ENCODE measurements at places on chromosomes 3 and 15.

DNA sequence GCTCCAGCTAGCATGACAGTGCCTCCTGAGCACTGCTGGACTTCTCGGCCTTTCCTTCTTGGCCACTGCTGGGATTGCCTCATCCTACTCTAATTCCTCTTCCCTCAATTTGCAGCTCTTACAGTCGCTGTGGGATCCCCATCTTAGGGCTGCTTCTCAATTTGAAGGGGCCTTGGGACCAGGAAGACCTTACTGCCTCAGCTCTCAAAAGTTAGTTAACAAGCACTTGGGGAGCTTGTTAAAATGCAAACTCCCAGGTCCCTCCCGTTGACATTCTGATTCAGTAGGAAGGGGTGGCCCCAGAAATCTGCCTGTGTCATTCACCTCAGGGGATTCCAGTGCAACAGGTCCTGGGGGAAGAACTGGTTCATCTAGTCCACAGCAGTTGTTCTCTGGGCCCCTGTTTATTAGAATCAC is 14.8 kb downstream of the BDH1 start:
- no peak for DNase-seq

DNA sequence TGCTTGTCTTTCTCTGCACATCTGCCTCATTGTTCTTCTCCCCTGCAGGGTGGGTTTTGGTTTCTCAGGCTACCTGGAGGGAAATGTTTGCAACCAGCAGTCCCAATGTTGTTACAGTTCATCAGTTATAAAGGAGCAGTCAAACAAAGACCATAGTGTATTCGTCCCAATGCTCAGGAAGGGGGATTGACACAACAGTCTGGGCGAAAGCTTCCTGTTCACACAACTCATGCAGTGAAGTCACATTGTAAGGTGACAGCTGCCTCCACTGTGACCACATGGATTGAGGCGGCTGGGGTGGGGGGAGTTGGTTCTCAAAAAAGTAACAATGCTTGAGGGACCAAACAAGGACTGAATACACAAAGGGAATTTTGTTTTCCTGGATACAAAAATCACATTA is 28.8 kb upstream of the TF start:
- no peak for DNase-seq

DNA sequence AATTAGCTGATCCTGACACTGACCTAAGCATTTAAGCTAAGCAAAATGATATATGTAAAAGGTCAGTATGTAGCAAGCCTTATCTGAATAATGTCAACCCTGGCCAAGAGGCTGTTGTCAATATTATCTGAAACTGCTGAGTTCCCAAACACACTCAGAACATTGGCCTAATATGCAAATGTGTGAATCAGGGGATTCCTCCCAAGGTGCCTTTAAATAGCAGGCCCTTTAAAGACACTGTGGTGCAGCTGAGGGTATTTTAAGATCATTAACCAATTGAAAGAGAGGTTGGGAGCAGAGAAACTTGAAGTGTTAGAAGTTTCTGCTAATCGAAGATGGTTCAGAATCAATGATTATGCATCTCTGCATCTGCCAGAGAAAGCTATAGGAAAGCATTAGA is 207.0 kb downstream of the NTRK3 start:
- no peak for DNase-seq

- no peak for DNase-seq
These were observed 767.0 kb downstream of the CADM2 start for GRCh38 chr3:85725809-85726208.

GRCh38 chr3:53799338-53799865 is 46.8 kb downstream of the CHDH start:
- no peak for DNase-seq

DNA sequence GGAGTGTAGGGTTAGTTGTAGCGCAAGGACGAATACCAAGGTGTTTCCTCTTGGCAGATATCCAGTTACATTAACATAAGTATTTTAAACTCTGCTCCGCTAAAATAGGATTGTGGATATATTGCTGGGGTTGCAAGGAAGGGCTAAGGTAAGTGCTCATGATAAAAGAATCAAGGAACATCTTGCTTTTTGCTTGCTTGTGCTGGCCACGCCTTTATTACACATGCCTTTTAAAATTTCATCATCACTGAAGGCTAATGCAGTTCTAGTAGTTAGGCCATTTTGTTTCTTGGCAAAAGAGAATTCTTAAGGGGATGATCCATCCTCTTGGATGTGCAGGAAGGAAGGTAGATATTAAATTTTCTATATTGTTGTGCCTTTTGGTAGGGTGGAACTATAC is 415.6 kb upstream of the TPM1 start:
- no peak for DNase-seq

DNA sequence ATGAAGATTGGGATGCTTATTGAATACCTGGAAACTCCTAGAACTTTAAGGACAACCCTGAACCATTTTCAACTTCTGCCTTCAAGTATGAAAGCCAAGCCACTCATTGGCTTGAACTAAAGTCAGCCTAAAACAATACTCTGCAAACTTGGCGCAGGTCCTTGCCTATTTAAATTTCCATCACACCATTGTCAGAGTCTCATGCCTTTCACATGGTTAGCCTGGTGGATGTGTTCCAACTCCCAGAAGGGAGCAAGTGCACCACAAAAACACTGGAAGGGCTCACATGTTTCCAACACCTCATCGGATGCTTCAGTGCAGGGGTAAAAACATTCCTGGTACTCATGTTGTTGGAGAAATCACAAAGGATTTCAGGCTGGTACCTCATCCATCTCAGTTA is 511.6 kb upstream of the MDFIC2 start:
- no peak for DNase-seq

DNA sequence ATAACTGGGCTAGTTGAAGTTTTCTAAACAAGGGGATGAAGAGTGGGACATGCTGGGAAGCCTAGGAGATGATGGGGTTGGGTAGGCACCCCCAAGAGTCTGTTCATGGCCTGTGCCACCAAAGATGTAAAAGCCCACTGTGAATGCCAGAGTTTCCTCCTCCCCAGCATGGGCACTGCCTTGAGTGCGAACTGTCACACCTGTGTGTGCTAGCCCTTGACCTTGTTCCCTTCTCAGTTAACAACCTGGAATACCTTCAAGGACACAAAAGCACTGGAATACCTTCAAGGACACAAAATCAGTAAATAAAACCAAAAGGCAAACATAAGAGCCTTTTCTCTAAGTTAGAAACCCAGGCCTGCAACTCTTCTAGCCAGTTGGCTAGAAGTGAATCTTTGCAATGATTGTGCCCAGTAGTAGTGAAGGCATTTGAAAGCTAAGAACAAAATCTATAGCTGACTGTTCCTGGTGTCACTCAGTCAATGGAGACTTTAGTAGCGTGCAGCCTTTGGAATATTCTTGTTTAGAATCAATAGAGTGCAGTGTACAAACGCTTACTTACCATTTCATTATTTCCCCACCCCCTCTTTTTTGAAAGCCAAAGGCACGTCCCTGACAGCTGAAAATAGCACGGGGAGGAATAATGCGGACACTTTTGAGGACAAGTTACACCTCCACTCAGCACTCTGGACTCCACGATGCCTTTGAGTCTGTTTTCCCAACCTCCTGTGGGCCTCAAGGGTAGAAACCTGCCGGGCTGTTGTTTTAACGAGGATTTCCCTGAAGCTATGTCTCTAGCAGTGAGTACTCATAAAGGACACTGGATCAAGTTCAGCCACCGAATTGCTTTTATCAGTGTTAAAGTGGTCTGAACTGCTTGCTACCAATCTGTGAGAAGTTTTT is 24.2 kb downstream of the PSMD6 start:
- DNase-seq: no peak

GRCh38 chr3:104040896-104041295 is 1325.8 kb upstream of the ALCAM start:
- no peak for DNase-seq

DNA sequence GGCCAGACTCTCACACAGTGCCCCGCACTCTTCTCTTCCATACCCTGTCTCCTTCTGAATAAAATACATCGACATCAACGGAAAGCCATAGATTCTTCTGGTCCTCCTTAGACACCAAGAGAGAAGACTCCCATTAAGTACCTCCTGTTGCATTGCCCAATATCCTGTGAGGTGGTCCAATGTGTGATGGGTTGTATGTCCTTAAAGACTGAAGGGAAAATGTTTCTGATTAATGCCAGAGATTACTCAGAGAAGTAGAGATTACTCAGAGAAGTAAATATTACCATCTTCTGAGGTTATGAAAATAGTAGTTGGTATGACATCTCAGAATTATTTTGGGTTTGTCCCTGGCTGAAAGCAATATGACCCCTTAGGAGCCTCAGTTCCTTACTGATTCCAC is 60.8 kb upstream of the GALNT15 start:
- DNase-seq: no peak

- no peak for DNase-seq
These were observed 47.8 kb downstream of the LRRK1 start for GRCh38 chr15:100966997-100967396.

- DNase-seq: no peak
These were observed 98.0 kb upstream of the TLE3 start for GRCh38 chr15:70195587-70196305.

DNA sequence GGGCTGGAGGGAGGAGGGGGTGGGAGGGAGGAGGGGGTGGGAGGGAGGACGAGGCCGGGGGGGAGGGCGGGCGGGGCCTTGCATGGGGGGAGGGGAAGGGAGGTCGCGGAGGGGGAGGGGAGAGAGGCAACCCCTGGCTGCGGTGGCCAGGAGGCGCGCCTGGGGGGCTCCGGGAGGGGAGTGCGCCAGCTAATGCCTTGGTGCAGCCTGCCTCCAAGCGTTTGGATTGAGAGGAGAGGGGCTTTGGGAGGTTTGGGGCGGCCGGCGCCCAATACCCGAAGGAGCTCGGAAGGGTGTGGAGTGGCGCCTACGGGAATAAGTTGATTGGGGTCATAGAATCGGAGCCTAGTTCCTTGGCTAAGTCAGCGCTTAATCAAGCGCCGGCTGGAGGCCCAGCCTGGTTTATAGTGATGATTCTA is 557 bp downstream of the TFG start:
- DNase-seq: no peak

- no peak for DNase-seq
These were observed 65.5 kb upstream of the NPHP3 start for GRCh38 chr3:132787616-132788300.

DNA sequence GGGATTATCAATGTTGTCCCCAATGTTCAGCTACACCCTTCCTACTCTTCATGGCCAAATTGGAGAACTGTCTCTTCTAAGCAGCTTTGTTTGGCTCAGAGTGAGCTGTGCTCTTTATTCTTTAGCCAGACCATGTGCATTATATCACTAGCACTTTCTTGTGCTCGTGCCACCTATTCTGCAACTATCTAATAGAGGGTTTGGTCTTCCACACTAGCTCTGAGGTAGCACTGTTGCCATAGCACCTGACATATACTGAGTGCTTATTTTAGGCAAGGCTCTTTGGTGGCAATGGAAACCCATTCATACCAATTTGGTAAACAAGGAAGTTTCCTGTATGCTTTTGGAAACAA is 394.3 kb upstream of the C2CD4B start:
- no peak for DNase-seq

GRCh38 chr3:143150071-143150470 is 30.5 kb downstream of the CHST2 start:
- no peak for DNase-seq

GRCh38 chr3:49434731-49435130 is 5.6 kb upstream of the NICN1 start:
- DNase-seq: no peak

GRCh38 chr3:117045143-117045542 is 335.6 kb downstream of the TUSC7 start:
- no peak for DNase-seq

GRCh38 chr3:77081240-77081661 is 41.4 kb downstream of the ROBO2 start:
- DNase-seq: no peak

GRCh38 chr15:98906712-98907083 is 100.9 kb downstream of the PGPEP1L start:
- DNase-seq: no peak

- DNase-seq: no peak
These were observed 35.8 kb downstream of the GASK1A start for GRCh38 chr3:43014956-43015355.

DNA sequence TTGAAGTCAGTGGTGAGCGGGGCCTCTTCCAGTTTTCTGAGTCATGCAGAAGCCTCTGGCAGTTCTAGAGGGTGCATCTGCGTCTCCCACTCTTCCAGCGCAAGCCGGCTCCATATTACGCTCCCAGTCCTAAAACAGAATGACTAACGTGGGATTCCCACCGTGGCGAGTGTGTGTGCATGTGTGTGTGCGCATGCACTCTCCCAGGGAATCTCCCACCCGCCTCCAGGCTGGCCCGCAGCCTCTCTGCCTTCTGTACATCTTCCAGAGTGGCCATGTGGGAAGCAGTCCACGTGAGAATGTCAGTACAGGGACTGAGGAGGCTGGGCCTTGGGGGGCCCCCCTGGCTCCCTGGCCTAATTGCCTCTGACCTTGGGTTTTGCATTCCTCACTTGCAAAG is 87.7 kb downstream of the LSM3 start:
- DNase-seq: no peak

DNA sequence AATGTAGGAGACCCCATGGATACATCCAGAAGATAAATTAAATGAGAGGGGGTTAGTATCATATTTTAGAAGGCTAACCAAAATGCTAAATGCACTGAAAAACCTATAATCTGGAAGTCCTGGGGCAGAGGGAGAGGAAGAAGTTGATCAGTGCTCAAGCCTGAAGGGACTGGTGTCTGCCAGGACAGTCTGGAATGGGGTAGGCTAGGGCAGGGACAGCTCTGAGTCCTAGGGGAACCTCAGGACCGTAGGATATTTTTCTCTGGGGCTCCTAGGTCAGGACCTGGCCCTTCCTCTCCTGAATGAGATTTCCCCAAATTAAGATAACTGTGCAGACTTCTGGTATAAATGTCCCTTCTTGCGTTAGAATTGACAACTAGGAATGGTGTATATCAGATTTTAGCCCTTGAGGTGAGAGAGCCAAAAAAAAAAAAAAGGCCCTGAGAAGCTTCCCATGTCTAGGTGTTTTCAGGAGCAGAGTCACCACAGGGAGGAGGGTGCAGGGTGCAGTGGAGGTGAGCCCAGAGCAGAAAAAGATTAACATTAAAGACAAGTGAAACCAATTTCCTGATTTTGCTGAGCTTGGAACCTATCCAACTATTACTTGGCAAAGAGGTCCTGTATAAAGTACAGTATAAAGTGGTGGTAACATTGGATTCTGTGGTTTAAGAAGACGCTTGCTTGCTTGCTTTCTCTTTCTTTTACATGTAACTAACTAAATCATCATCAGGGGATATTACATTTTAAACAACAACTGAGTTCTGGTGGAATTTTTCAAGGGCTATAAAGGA is 63.5 kb downstream of the HACD2 start:
- DNase-seq: no peak

DNA sequence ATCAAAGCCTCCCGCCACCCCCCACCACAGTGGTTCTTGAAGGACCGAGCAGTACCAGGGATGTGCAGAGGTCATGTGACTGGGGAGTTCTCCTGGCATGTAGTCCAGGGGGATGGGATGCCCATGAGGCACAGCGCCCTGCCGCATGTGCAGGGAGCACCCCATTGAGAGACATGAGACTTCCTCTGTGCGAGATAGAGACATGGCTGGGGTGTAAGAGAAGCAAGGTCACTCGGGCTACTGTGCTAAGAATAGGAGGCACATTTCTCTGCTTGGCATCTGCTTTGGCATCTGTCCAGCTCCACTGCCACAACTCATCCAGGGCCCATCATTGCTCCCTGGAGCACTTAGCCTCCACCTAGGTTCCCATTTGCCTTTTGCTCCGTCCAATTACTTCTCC is 2.4 kb upstream of the CYP1A1 start:
- DNase-seq: no peak
